ENCODE measurements at places on chromosomes 7 and 10. TPM values are rescaled to one million over a fixed set of nuclear protein-coding genes. Genes with fewer than 3 reads are reported as not detected.
A peak's percentile ranks its signal among the peaks of the same experiment; 100 is the strongest.

GRCh38 chr7:17364671-17365070, 66.2 kb downstream of the AHR start:
- H3K4me1 ChIP-seq = no peaks in the 10 kb centered on the region
- no peaks in the 10 kb centered on the region for H3K36me3 ChIP-seq
- no peak overlapping the region for H3K4me3 ChIP-seq
- H3K27me3 ChIP-seq = no peaks in the 10 kb centered on the region
- DNase-seq = no peak

The COBL gene
- 15.5 TPM for polyA plus RNA-seq

DNA sequence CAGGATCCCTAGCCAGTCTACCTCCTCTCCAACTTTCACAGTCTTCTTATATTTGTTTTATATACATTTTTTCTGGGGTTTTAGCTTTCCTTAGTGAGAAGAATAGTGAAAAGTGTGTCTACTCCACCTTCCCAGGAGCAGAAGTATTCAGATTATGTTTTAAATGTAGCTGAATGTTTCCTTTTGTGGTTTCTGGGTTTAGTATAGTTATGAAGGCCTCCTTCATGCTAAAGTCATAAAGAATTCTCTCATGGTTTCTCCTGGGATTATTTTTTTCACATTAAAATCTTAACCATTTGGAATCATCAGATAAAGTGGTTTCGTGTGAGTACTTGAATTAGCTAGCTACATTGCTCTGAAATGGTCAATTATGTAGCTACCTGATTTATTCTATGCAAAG, 50.9 kb downstream of the ANKMY2 start:
- H3K36me3 ChIP-seq = no peaks in the 10 kb centered on the region
- no peaks in the 10 kb centered on the region for H3K27me3 ChIP-seq
- DNase-seq = no peak
- no peak overlapping the region for H3K4me3 ChIP-seq

The MRLN gene
- not detected for polyA plus RNA-seq

The ANXA8L1 gene
- 0.22 TPM for polyA plus RNA-seq

The MUC12 gene
- 0.49 TPM for polyA plus RNA-seq

DNA sequence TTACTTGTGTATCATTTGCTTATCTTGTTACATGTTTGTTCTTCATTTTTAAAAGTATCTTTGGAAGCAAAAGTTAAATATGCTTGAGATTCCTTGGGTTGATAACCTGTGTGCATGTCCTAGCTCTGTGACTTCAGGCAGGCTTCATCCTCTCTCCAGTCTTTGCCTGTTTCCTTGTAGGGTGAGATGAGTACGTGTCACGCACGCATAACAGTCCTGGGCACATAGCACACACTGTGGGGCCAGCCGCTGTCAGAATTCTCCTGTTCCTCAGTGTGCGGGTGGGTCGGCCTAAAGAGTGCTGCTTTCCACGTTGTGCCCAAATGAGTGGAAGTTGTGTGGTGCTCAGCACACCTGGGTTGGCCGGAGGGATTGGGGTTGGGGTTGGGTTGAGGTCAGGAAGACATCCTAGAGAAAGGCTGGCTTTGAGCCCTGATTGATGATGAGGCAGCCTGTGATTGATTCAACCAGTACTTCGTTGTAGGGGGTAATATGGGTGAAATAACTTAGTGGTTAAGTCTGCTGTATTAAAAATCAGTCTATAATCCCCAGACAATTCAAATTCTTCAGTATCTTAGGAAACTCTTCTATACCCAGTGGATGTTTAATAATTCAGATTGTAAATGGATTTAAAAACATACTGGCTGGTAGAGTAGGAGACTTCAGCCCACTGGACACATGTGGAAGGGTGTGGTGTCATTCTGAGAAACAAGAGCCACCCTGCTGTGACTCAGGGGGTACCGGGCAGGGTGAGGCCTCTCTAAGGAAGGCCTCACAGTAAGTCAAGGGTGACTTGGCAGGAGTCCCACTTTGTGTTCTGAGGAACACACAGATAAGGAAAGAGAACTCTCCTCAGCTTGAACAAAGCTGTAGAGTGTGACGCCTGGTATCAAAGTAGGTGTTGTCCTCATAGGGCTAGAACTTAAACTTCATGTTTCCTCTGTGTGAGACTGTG, 54.8 kb downstream of the DAGLB start:
- peaks cover 87% of the 10 kb centered on the region for H3K4me1 ChIP-seq
- H3K27ac ChIP-seq = peak overlapping the region; percentile 72
- no peaks in the 10 kb centered on the region for H3K36me3 ChIP-seq
- no peaks in the 10 kb centered on the region for H3K27me3 ChIP-seq
- DNase-seq = peak; percentile 52

DNA sequence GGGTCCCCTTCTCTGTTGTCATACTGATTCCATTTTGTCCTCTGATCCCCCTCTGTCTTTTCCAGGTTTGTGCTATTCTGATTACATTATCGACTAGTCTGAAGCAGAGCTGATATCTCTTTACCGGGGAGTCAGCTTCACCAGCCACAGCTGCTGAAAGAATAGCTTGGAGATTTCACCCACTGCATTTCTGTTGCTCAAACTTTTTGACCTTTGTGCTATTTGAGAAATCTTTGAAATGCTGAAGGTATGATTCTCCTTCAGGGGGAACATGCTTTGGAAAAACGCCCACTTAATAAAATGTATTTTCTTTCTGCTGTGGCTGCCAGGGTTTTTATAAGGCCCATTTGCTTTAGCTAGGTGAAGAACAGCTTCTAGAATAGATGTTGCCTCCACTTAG, 197.8 kb upstream of the TCF7L2 start:
- H3K27ac ChIP-seq = no peak overlapping the region
- H3K4me3 ChIP-seq = no peak overlapping the region
- H3K4me1 ChIP-seq = no peaks in the 10 kb centered on the region
- H3K27me3 ChIP-seq = no peaks in the 10 kb centered on the region
- no peak for DNase-seq
- H3K36me3 ChIP-seq = no peaks in the 10 kb centered on the region

GRCh38 chr7:122397381-122397780, 92.8 kb upstream of the FEZF1 start:
- H3K27me3 ChIP-seq = no peaks in the 10 kb centered on the region
- H3K4me1 ChIP-seq = no peaks in the 10 kb centered on the region
- H3K4me3 ChIP-seq = no peak overlapping the region
- DNase-seq = no peak

The APBB1IP gene
- 1.7 TPM for polyA plus RNA-seq

The LRIT1 gene
- not detected for polyA plus RNA-seq

- peak overlapping the region; percentile 64 for H3K27ac ChIP-seq
- peaks cover 31% of the 10 kb centered on the region for H3K4me1 ChIP-seq
- no peaks in the 10 kb centered on the region for H3K36me3 ChIP-seq
- H3K4me3 ChIP-seq = no peak overlapping the region
Observed at GRCh38 chr10:98460837-98461499, 14.2 kb upstream of the HPS1 start.

DNA sequence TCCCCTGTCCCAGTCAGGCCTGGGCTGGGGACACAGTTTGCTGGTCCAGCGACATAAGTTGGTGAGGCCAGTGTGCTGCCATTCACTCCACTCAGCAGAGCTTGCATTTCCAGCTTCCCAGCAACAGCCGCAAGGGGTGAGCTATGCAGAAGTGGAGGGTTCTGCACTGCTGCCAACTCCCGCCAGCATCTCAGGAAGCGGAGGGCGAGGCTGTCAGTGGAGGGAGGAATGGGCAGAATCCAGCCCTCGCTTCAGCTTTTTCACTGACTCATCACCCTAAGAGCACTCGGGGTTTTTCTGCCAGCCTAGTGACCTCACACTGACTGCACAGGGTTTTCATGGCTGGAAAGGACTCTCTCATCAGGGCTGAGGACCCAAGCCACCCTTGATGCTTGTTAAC, 625.1 kb upstream of the MKI67 start:
- H3K36me3 ChIP-seq = no peaks in the 10 kb centered on the region
- H3K27me3 ChIP-seq = no peaks in the 10 kb centered on the region
- H3K27ac ChIP-seq = no peak overlapping the region
- H3K4me1 ChIP-seq = no peaks in the 10 kb centered on the region
- H3K4me3 ChIP-seq = no peak overlapping the region
- no peak for DNase-seq

The OIT3 gene
- not detected for polyA plus RNA-seq

DNA sequence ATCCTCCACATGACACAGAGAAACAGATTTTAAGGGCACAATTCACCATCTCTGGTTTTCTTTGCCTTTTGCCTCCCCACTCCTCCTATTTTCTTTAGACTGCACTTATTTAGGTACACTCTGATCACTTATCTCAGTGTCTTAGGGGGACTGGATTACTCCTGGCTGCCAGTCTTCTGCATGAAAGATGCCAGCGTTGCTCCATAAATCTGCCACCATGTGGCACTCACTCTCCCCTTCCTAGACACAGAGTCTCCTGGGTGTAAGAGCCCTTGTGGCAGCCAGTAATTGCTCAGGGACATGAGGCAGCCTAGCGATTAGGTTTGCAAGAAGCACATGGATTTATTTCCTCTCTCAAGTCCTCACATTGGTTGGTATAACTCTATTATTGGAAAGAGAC, 34.5 kb upstream of the RBM20 start:
- H3K4me1 ChIP-seq = peaks cover 4% of the 10 kb centered on the region
- H3K27me3 ChIP-seq = no peaks in the 10 kb centered on the region
- peak; percentile 24 for DNase-seq
- peaks cover 17% of the 10 kb centered on the region for H3K36me3 ChIP-seq

- H3K27ac ChIP-seq = peak overlapping the region; percentile 37
- H3K27me3 ChIP-seq = no peaks in the 10 kb centered on the region
- no peaks in the 10 kb centered on the region for H3K36me3 ChIP-seq
- peak overlapping the region; percentile 16 for H3K4me3 ChIP-seq
Observed at GRCh38 chr7:87216701-87217508, 2.6 kb downstream of the TMEM243 start.

DNA sequence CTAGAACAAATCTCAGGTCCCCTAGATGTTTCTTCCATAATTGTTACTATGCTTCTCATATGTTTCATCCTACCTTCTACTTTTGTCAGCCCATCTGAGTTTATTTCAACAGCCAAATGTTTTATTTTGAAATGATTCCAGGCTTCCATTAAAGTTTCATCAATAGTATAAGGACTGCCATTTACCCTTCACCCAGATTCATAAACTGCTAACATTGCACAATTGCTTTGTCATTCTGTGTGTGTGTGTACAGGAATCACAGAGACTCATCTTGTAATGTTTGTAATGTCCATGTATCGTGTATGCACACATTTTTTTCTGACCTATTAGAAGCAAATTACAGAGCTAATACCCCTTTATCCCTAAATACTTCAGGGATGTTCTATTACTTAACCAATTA, 25.5 kb downstream of the MMRN2 start:
- H3K4me1 ChIP-seq = peaks cover 5% of the 10 kb centered on the region
- no peak overlapping the region for H3K4me3 ChIP-seq
- H3K36me3 ChIP-seq = no peaks in the 10 kb centered on the region
- no peak overlapping the region for H3K27ac ChIP-seq
- no peaks in the 10 kb centered on the region for H3K27me3 ChIP-seq
- no peak for DNase-seq

DNA sequence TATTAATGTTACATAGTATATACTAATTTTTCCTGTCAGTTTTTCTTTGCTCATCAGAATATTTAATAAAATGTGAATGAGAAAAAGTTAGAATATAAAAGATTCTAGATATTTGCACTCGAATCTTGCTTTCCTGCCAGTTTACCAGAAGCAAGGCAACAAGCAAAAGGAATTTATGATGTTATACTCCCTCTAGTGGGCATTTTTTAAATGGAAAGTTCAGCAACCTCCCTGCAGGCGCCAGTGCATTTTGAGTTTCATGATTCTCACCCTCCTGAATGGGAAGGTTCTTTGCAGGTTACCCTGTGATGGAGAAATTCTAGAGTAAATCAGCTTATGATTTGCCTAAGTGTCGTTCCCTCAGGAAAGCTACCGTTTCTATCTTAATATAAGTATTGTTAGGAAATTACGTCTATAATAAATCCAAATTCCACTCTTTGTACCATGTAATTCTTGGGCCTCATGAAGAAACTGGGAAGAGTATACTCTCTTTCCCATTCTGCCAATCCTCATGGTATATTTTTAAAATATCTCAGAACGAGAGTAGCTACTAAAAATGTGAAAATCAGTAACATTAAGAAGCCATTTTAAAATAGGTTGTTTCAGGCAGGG, 350.0 kb downstream of the CRPPA start:
- peaks cover 12% of the 10 kb centered on the region for H3K4me1 ChIP-seq
- no peaks in the 10 kb centered on the region for H3K27me3 ChIP-seq
- H3K36me3 ChIP-seq = no peaks in the 10 kb centered on the region
- H3K4me3 ChIP-seq = no peak overlapping the region

- peaks cover 42% of the 10 kb centered on the region for H3K36me3 ChIP-seq
- H3K27me3 ChIP-seq = no peaks in the 10 kb centered on the region
- peaks cover 8% of the 10 kb centered on the region for H3K4me1 ChIP-seq
Observed at GRCh38 chr7:102410123-102410522, 14.0 kb downstream of the PRKRIP1 start.

The HHEX gene
- polyA plus RNA-seq = 3.8 TPM

The SPDYE8 gene
- polyA plus RNA-seq = not detected

DNA sequence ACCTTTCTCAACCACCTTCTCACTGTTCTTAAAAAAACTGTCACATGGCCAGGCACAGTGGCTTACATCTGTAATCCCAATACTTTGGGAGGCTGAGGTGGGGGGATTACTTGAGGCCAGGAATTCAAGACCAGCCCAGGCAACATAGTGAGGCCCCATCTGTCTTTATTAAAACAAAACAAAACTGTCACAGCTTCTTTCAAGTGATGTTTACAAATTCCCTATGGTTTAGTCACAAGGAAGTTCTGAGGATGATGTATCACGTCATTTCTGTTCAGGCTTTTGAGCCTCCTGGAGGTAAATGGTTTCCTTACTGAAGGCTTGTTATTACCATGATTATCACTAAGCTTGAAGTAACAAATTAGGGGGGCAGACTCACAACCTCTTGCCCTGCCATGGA, 186.2 kb downstream of the CFTR start:
- H3K4me1 ChIP-seq = no peaks in the 10 kb centered on the region
- no peak overlapping the region for H3K4me3 ChIP-seq
- no peaks in the 10 kb centered on the region for H3K27me3 ChIP-seq
- H3K36me3 ChIP-seq = no peaks in the 10 kb centered on the region
- DNase-seq = no peak

The ZPBP gene
- polyA plus RNA-seq = not detected

DNA sequence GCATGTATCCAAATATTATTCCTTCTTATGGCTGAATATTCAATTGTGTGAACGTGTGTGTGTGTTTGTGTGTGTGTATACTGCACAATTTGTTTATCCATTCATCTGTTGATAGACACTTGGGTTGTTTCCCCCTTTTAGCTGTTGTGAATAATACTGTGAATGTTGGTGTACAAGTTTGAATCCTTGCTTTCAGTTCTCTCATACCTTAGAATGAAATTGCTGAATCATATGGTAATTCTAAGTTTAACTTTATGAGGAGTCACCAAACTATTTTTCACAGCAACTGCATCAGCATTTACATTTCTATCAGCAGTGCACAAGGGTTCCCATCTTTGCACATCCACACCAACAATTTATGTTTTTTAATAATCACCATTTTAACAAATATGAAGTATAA, 86.9 kb upstream of the GATAD1 start:
- H3K27ac ChIP-seq = no peak overlapping the region
- H3K27me3 ChIP-seq = no peaks in the 10 kb centered on the region
- no peak overlapping the region for H3K4me3 ChIP-seq
- peaks cover 11% of the 10 kb centered on the region for H3K36me3 ChIP-seq
- no peak for DNase-seq

The NYAP1 gene
- 0.59 TPM for polyA plus RNA-seq

The CALHM2 gene
- 12.1 TPM for polyA plus RNA-seq

GRCh38 chr10:43042503-43043341, 34.1 kb upstream of the RET start:
- no peak overlapping the region for H3K4me3 ChIP-seq
- H3K36me3 ChIP-seq = no peaks in the 10 kb centered on the region
- DNase-seq = no peak
- no peak overlapping the region for H3K27ac ChIP-seq

GRCh38 chr10:12635127-12635541, 285.8 kb downstream of the CAMK1D start:
- no peak overlapping the region for H3K27ac ChIP-seq
- no peaks in the 10 kb centered on the region for H3K4me1 ChIP-seq
- no peaks in the 10 kb centered on the region for H3K36me3 ChIP-seq
- no peaks in the 10 kb centered on the region for H3K27me3 ChIP-seq
- DNase-seq = no peak

Data from heart right ventricle (tissue), 16 donors.